ENCODE measurements at places on chromosomes 2 and 18. TPM values are rescaled to one million over a fixed set of nuclear protein-coding genes. Genes with fewer than 3 reads are reported as not detected.

UGT1A1 gene
- 0.39 TPM for total RNA-seq

SP9 gene
- 2.0 TPM for total RNA-seq

APCDD1 gene
- total RNA-seq: 0.07 TPM

MYOM1 gene
- total RNA-seq: 0.13 TPM

RAB17 gene
- total RNA-seq: 0.32 TPM

ZAP70 gene
- total RNA-seq: not detected

ABCB11 gene
- total RNA-seq: 0.06 TPM

SRD5A2 gene
- 0.02 TPM for total RNA-seq

NT5C1B gene
- not detected for total RNA-seq

CD8A gene
- 0.51 TPM for total RNA-seq

GALR1 gene
- total RNA-seq: not detected

IL1A gene
- 0.19 TPM for total RNA-seq

LRRC30 gene
- not detected for total RNA-seq

WNT6 gene
- 0.23 TPM for total RNA-seq

UCN gene
- 1.7 TPM for total RNA-seq

SLC40A1 gene
- total RNA-seq: 1.5 TPM

POLE4 gene
- total RNA-seq: 126 TPM

IL36B gene
- total RNA-seq: not detected

TWIST2 gene
- 12.1 TPM for total RNA-seq

ST8SIA3 gene
- not detected for total RNA-seq

C2orf81 gene
- total RNA-seq: 3.6 TPM

SEC11C gene
- total RNA-seq: 71.0 TPM

TMEM169 gene
- total RNA-seq: 0.33 TPM

DNAH6 gene
- 0.01 TPM for total RNA-seq

PROC gene
- 5.6 TPM for total RNA-seq

GPC1 gene
- total RNA-seq: 245 TPM

IL18RAP gene
- not detected for total RNA-seq

RGPD4 gene
- 0.07 TPM for total RNA-seq

TDRD15 gene
- not detected for total RNA-seq

CPLX4 gene
- total RNA-seq: not detected

LTBP1 gene
- 34.8 TPM for total RNA-seq

KRTCAP3 gene
- 0.39 TPM for total RNA-seq

PLEK gene
- total RNA-seq: not detected

COL4A4 gene
- total RNA-seq: 1.9 TPM

SLC19A3 gene
- 2.1 TPM for total RNA-seq

VWC2L gene
- not detected for total RNA-seq

GTF2A1L gene
- not detected for total RNA-seq

HADHB gene
- 100 TPM for total RNA-seq

HMSD gene
- 0.03 TPM for total RNA-seq

SP140 gene
- not detected for total RNA-seq

ALPI gene
- not detected for total RNA-seq

KCNK3 gene
- 0.86 TPM for total RNA-seq

TBC1D8 gene
- total RNA-seq: 69.1 TPM

RGPD3 gene
- 0.16 TPM for total RNA-seq

KANSL1L gene
- 0.67 TPM for total RNA-seq

TRIM43 gene
- 0.07 TPM for total RNA-seq

ZBTB7C gene
- 0.53 TPM for total RNA-seq

ANKRD30BL gene
- total RNA-seq: not detected
